PC-9 (cell line): ENCODE measurements at places on chromosomes 13 and 19. TPM values are rescaled to one million over a fixed set of nuclear protein-coding genes. Genes with fewer than 3 reads are reported as not detected.

- DNase-seq, result no peak
Measured at GRCh38 chr13:31870511-31870910, 131.2 kb downstream of the RXFP2 start.

- no peak for DNase-seq
Measured at GRCh38 chr13:110339975-110340550, 33.0 kb downstream of the COL4A2 start.

GRCh38 chr19:2303211-2303798, 4.6 kb downstream of the LINGO3 start:
- no peak for DNase-seq

DNA sequence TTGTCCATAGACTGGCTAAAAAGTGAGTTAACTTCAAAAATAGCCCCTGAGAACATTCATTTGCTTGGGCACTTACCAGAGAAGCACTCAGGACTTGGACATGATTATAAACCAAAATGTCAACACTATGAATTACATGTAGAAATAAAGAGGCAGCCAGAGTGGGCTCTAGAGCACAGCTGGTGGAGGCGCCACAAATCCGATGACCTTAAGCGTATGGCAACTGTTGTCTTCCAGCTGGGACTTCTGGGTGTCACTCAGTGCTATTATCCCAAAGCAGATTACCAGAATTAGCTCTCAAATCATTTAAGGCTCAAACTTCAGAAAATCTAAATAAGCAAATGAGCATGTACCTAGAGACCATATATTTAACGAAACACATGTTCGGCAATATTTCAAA, 1255.5 kb upstream of the SLC10A2 start:
- DNase-seq, result no peak

Gene CEACAM8
- not detected in 2 replicates for total RNA-seq

GRCh38 chr19:17866964-17867486, 4.7 kb upstream of the SLC5A5 start:
- DNase-seq, result no peak

Gene HNRNPA1L2
- 6.3 and 7.9 TPM in 2 replicates for total RNA-seq

GRCh38 chr19:27860309-27860934, 1352.5 kb downstream of the UQCRFS1 start:
- DNase-seq, result no peak

GRCh38 chr13:103007427-103007762, 58.8 kb downstream of the SLC10A2 start:
- no peak for DNase-seq

Gene KIR3DL2
- not detected in 2 replicates for total RNA-seq

DNA sequence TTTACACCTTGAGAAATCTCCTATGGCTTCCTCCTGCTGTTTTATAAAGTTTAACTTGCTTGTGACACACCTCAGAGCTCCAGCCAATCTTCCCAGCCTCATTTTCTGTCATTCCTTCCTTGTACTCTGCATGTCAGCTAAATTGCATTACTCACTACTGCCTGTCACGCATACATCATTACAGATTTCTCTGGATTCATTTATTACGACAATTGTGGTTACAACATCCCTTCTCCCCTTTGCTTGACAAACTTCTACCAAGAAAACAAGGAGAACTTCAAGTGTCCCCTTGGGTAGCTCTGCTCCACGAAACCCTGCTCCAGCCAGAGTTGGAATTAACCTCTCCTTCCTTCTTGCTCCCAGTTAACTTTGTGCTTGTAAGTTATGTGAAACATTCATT, 22.0 kb upstream of the GPR18 start:
- peak; percentile 72 for DNase-seq

- peak; percentile 82 for DNase-seq
Measured at GRCh38 chr19:19591133-19591825, 27.2 kb downstream of the PBX4 start.

- no peak for DNase-seq
Measured at GRCh38 chr13:23923031-23923430, 25.7 kb upstream of the C1QTNF9B start.

Gene FBXL12
- total RNA-seq, result 30.7 and 35.8 TPM in 2 replicates

Gene LRRC63
- 0.28 TPM in 1 of 2 replicates, not detected in the other for total RNA-seq

Gene TRMT1
- 44.1 and 51.1 TPM in 2 replicates for total RNA-seq

GRCh38 chr19:47609906-47610894, 1.3 kb downstream of the BICRA start:
- peak; percentile 41 for DNase-seq

Gene KDELR1
- 220 and 261 TPM in 2 replicates for total RNA-seq

- no peak for DNase-seq
Measured at GRCh38 chr13:113996081-113996911, 22.4 kb upstream of the C13orf46 start.

DNA sequence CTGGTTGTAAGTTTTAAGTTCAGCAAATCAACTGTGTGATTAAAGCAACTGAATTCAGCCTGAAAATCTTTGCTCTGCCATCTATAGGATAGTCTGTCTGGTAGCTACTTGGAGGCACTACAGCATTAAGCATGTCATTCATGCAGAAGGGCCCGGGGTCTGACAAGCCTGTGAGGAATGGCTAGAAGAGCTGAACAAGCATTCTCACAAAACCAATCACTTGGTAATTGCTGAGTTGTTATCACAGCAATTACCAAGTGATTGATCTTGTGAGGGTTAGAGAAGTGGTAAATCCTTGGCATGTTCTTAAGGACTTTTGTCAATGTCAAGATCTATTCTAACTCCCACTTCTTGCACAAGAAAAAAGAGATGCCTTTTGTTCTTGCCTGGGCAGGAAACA, 356.1 kb downstream of the FGF14 start:
- no peak for DNase-seq
